ENCODE measurements at places on chromosomes 12 and 14. TPM values are rescaled to one million over a fixed set of nuclear protein-coding genes. Genes with fewer than 3 reads are reported as not detected.

Gene GLT1D1
- total RNA-seq = 0.39 TPM

Gene COCH
- 5.3 TPM for total RNA-seq

Gene MANSC1
- total RNA-seq = 15.1 TPM

- H3K36me3 ChIP-seq = no peaks in the 10 kb centered on the region
- no peak for DNase-seq
- no peaks in the 10 kb centered on the region for H3K4me1 ChIP-seq
- no peak overlapping the region for H3K4me3 ChIP-seq
- H3K27me3 ChIP-seq = no peaks in the 10 kb centered on the region
- no peak overlapping the region for H3K27ac ChIP-seq
Measured at GRCh38 chr12:24709216-24709615, 239.7 kb downstream of the BCAT1 start.

GRCh38 chr12:29212682-29213403, 63.8 kb downstream of the FAR2 start:
- H3K27me3 ChIP-seq = no peaks in the 10 kb centered on the region
- H3K4me3 ChIP-seq = no peak overlapping the region
- H3K27ac ChIP-seq = no peak overlapping the region
- no peak for DNase-seq
- H3K4me1 ChIP-seq = no peaks in the 10 kb centered on the region
- no peaks in the 10 kb centered on the region for H3K36me3 ChIP-seq

GRCh38 chr14:34170882-34171281, 220.0 kb upstream of the EGLN3 start:
- no peaks in the 10 kb centered on the region for H3K27me3 ChIP-seq
- no peak for DNase-seq
- H3K27ac ChIP-seq = no peak overlapping the region

DNA sequence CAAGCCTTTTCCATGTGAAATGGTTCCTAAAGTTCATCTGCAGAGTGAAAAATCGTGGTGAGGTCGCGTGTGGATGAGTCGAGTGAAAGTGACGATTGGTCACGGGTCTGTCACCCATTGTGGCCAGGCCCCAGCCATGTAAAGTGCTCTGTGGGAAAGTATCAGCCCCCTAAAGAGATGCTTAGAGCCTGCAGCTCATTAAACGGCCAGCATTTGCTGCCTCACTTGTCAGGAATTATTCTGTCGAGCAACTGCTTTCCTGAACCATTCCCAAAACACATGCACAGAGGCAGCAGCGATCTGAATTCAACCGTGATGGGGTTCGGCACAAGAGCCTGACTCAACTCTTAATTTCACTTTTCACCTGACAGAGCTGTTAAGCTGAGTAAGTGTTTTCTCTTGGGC, 16.0 kb downstream of the DBX2 start:
- H3K4me1 ChIP-seq = no peaks in the 10 kb centered on the region
- no peak overlapping the region for H3K27ac ChIP-seq
- H3K4me3 ChIP-seq = no peak overlapping the region
- H3K27me3 ChIP-seq = no peaks in the 10 kb centered on the region
- H3K36me3 ChIP-seq = no peaks in the 10 kb centered on the region
- no peak for DNase-seq

DNA sequence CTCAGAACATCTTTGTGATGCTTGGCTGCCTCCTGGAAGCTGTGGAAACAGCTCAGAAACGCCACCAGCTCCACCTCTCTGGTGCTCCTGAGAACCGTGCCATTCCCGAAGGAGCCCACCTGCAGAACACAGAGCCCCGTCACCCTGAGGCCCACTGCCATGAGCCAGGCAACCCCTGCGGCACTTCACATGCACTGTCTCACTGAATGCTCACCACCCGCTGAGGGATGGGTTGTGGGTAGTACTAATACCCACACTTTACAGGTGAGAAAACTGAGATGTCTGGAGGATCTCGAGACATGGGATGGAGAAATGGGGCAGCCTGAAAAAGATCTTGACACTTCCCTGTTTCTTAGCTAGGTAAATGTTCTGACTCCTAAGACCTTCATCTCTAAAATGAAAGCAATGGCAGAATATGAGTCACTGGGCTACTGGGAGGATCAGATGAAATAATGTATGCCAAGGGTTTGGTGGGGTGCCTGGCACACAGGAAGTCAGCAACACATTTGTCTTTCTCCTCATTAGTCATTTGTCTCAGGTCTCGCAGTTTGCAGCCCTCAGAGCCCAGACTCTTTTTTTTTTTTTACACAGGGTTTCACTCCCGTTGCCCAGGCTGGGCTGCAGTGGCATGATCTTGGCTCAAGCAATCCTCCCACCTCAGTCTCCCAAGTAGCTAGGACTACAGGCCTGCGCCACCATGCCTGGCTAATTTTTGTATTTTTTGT, 5.3 kb downstream of the OASL start:
- no peaks in the 10 kb centered on the region for H3K4me1 ChIP-seq
- H3K27me3 ChIP-seq = no peaks in the 10 kb centered on the region
- no peak overlapping the region for H3K4me3 ChIP-seq
- no peak overlapping the region for H3K27ac ChIP-seq

- H3K36me3 ChIP-seq = no peaks in the 10 kb centered on the region
- no peaks in the 10 kb centered on the region for H3K27me3 ChIP-seq
- peak; percentile 92 for DNase-seq
- H3K4me1 ChIP-seq = peaks cover 17% of the 10 kb centered on the region
- H3K27ac ChIP-seq = no peak overlapping the region
- H3K4me3 ChIP-seq = no peak overlapping the region
Measured at GRCh38 chr12:124786061-124786964, 77.4 kb downstream of the SCARB1 start.
